ENCODE measurements at places on chromosomes 13 and 19.
A peak's percentile ranks its signal among the peaks of the same experiment; 100 is the strongest.

DNA sequence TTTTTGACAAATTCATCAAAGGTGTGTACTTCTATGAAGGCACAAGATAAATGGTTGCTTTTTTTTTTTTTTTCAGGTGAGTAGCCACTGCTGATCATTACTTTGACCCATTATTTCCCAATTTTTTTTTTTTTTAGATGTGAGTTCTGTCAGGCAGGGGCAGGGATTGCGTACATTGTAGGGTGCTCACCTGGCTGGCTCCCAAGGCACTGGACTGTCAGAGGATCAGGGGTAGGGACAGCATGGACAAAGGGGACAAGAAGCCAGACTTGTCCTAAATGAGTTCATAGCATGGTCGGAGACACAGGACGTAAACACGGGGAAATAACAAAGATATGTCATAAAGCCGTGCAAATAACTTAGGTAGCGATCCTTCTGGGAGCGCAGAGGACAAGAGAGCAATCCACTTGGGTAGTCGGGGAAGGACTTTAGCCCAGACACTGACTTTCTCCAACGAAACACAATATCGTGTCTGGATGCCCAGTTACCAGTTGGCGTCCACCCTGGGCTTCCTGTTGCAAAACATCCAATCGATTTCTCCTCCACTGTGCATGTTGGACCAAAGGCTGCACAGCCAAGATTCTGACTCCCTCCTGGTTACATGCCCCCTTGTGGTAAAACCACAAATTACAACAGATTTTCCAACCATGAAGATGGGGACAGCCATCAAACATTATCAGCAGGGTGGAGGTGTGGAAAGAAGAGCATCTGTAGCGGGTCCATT, 27.5 kb upstream of the KATNAL1 start:
- no peak for DNase-seq

DNA sequence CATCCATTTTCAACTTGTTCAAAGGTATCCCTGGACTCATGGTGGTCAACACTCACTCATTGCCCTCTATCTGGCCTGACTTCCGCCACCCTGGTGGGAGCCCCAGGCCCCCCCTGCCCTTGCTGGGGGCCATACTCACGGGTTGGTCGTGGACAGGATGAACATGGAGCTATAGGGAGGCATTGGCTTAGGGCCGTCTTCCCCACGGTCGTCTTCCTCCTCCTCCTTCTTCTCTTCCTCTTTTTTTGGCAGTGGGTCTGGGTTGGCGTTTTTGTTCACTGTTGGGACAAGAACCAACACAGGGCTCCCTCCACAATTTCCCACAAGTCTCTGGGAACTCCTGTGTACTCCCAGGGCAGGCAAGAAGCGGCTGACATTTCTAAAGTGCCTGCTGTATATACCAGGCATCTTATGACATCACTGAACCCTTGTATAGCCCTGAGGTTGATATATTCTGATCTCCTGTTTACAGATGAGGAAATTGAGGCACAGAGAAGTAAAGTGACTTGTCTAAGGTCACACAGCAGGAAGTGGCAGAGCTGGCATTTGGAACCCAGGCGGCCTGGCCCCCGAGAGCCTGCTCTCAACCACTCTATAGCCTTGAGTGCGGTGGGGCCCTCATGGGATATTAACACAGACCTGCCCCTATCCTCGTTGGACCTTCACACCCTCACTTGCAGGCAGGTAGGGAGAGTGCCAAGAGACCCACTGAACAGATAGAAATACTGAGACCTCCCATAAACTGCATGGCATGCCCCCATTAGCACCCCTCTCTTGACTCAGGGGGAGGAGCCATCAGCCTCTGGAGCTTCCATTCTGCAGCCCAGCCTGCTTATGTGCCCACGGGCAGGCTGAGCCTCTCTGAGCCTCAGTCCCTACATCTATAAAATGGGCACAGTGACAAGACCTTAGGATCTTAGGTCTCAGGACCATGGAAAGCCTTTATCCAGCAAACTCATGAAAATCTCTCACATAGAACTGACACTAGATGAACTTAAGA, 135.0 kb downstream of the IER2 start:
- no peak for DNase-seq

DNA sequence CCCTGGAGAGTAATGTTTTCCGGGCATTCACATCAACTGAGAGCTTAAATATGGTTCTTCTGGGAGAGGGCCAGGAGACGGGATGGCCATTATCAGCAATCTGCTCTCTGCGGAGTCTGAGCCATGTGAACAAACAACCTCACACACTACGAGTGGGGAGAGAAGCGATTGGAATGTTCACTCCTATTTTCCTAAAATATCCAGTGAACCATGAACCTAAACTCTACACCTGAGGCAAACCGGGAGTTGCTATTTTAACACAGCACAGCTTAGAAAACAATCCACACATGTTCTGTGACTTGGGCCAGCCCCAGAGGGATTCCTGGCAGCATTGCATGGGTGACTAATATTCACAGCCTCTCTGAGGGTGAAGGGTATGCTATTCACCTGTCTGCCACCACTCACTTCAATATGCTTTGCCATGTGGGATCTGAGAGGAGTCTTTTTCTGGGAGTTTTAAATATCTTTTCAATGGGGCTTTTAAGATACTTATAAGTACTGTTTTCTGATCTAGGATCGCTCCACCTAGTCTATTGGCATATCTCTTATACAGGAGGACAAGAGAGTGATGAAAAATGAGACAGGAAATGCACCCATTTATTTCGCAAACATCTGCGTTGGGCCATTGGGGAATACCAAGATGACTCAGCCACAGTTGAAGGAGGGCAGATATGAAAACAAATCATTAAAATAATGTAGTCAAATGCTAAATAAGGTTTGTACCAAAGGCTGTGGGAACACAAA, 72.6 kb upstream of the SERP2 start:
- DNase-seq = no peak

GRCh38 chr13:113066746-113067145, 38.8 kb upstream of the F7 start:
- DNase-seq = peak; percentile 21

All from CD8-positive, alpha-beta memory T cell (primary cell).